Fibroblast of lung (primary cell): ENCODE measurements at places on chromosomes 4 and X. TPM values are rescaled to one million over a fixed set of nuclear protein-coding genes. Genes with fewer than 3 reads are reported as not detected.
A peak's percentile ranks its signal among the peaks of the same experiment; 100 is the strongest.

DNA sequence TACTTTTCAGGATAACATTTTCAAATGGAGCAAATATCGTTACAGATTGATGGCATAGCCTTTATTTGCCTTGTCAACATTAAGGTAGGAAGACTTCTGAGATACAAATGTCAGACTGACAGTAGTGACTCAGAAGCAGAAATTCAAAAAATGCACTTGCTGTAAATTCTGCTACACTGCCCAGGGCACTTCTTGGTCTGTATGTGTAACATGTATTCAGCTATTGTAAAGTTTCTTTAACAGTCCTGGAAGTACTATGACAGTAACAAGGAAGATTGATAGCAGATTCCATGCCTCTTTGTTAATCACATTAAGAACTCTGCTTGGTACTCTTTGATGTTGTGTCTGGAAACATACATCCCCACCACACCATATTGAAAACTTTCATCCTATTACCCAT, 69.6 kb upstream of the PCDH18 start:
- peak; percentile 42 for DNase-seq

DNA sequence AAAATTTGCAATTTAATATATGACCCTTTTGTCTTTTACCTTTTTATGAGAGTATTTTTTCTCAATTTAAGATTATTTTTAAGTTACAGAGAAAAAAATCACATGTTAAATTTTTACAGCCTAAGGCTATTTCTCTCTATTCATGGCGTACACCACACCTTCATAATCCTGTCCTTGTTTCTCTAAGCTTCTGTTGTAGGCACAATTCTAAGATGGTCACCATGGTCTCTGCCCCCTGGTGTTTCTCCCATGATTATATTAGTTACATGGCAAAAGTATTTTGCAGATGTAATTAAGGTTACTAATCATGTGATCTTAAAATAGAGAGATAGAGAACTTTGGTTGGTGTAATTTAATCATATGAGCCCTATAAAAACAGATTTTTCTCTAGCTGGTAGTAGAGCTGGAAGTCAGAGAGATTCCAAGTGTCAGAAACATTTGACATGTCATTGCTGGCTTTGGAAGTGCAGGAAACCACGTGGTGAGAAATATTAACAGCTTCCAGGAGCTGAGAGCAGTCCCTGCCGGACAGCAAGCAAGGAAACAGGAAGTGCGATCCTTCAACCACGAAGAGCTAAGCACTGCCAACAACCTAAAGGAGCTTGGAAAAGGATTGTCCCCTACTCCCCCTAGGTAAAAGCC, 89.8 kb downstream of the EIF4E start:
- peak; percentile 45 for DNase-seq

DNA sequence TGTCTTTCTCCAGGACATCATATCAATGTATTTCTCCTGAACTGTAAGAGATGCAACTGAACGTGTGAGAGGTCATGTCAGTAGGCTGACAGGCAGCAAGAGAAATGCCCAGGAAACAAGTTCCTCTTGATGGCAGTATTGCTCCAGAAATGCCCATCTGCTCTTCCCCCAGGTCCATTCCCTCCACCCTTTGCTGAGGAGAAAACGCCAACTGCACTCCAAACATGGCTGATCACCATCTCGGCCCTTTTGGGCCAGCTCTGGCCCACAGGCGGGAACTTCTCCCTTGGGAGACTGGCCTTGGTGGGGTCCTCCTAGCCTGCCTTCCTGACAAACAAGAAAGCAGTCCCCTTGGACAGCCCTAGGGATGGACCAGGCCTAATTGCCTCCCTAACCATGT, 276.5 kb upstream of the AGTR2 start:
- DNase-seq, result peak; percentile 9

- no peak for DNase-seq
Observed at GRCh38 chrX:32532262-32532661, 679.1 kb downstream of the DMD start.

GRCh38 chrX:155841232-155841631, 39.9 kb upstream of the VAMP7 start:
- DNase-seq, result no peak

DNA sequence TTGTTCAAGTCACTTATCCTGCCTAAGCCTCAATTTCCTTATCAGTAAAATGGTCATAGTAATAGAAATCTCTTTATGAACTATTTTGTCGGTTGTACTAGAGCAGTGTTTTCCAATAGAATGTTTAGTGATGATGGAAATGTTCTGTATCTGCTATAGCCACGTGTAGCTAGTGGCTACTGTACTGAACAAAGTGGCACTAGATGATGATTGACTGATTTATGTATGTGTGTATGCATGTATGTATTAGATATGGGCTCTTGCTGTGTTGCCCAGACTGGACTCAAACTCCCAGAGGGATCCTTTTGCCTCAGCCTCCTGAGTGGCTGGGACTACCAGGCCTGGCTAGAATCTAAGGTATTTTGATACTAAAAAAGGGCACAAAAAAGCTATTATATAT, 24.7 kb upstream of the SLC9B1 start:
- no peak for DNase-seq

GRCh38 chr4:128227991-128228571, 59.5 kb downstream of the PGRMC2 start:
- peak; percentile 42 for DNase-seq

DNA sequence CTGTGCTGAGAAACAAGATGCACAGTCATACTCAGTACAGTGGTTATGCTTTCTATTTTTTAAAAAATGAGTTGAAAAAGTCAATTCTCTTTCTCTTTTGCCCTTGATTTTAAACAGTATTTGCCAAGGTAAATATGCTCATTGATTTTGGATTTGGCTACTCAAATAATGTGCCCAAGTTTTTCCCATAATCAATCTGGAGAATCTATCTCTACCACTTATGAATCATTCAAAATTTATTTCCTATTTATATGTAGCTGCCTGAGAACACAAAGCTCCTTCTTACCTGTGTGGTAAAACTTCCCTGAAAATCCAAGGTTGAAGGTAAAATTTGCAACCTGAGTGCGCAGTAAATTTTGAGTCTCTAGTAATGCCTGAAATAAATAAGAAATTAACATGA, 136.5 kb downstream of the NDST4 start:
- DNase-seq, result no peak

DNA sequence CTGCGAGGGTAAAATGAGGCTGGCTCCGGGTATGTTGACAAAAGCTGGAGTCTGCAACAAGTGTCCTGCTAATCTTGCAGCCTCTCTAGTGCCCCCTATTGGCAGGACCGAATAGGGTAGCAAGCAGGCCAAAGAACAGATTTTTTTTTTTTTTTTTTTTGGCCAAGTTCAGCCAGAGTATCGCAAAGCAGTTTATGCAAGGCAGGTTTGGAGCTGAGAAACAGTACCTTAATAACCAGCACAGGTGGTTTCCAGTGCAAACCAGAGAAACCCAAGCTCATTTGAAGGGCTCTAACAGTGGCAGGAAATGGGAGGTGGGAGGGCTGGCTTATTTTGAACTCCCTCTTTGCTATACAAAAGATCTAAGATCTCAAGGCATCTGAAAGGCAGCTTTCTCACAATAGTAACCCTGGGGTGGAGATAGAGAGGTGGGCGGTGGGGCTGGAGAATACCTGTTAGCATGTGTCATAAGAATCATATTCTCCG, 38.2 kb upstream of the OCIAD2 start:
- no peak for DNase-seq

DNA sequence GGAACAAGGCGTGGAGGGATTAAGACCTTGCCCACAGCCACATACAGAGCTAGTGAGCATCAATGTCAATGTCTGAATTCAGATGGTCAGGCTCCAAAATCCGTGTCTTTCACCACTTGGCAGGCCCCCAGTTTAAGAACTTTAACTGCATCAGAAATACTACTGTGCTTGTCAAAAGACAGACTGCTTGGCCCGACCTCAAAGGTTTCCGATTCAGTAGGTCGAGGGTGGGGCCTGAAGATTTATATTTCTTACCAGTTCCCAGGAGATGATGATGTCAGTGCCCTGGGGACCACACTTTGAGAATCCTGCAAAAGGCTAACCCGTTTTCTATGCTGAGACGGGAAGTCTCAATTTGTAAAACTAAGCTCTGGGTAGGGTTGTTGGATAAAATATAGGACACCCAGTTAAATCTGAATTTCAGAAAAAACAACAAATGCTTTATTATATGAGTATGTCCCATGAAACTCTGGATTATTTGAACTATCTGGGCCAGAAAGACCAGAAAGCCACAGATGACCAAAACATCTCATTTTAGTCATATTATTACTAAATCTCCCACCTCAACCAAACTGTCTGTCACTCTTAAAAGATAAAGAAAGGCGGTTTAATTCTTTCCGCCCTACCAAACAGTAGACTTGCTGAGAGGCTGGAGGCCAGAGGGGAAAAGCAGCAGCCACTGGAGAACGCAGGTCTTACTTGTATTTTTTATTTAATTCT, 42.7 kb downstream of the GATB start:
- peak; percentile 15 for DNase-seq

- DNase-seq, result peak; percentile 84
Observed at GRCh38 chr4:16843831-16844508, 54.5 kb downstream of the LDB2 start.

DNA sequence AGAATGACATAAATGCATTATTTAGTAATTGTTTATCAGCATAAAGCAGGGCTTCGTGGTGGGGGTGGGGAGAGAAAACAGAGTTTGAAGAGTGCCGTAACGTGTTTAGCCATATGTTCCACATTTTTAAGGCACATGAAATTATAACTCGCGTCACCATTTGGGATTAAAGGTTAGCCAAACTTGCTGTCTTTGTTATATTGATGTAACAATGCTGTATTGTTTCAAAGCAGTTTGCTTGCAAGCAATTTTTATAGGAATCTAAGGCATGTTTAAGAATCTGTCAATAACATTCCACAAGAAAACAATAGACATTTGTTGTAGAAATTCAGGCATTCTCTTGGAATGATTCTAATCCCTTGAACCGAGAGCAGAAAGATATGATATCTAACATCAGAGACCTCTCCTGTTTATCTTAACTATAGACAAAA, 78.3 kb downstream of the CLDN22 start:
- DNase-seq, result peak; percentile 34

- DNase-seq, result peak; percentile 70
Observed at GRCh38 chr4:57110640-57111511, 691 bp upstream of the IGFBP7 start.

DNA sequence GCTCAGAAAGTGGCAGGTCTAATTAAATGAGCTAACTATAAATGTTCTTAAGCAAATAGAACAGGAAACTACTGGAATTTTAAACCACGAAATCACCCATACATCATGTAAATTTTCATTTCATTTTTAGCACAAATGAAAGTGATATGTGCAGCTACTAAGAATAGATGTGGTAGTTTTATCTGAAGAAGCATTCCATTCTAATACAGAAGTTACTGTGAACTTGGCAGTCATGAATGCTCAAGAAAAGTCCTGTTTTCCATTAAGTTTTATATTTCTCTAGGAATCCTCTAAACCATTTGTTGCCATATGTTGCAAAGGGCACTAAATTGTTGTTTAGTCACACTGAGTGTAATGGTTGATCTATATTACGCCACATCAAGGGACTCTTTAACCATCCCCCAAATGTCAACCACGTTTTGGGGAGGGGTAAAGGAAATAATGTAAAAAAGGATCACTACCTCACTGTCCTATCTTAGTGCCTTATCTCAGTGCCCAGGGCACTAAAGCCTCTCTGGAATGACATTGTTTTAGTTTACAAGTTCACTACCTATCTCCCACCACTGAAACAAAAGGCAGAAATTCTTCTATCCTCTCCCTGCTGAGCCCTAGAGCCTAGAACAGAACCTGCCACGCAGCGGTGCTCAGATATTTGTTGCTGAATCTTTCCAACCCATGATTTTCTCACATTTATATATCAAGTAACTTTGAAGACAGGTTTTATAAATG, 118.0 kb downstream of the SHISA3 start:
- peak; percentile 52 for DNase-seq

DNA sequence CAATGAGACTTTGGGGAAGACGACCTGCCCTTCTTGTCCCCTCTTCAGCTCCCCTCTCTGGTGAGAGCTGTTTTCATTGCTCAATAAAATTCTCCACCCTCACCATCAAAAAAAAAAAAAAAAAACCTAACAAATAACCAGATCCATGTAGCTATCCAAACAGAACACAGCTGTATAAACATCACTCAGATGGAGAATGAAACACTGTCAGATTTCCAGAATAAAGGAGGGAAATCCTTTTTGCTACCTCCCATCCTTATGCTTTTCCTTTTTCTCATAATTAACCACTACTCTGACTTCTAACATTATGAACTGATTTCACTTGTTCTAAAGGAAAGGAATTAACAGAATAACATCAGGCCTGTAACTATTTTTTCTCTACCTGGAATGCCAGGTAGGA, 155.6 kb downstream of the PPP4R3C start:
- DNase-seq, result no peak

- DNase-seq, result peak; percentile 25
Observed at GRCh38 chrX:39869846-39870601, 227.7 kb downstream of the BCOR start.

- DNase-seq, result no peak
Observed at GRCh38 chr4:171221181-171221580, 592.0 kb upstream of the GALNTL6 start.

- DNase-seq, result peak; percentile 89
Observed at GRCh38 chr4:76570141-76570973, 135.3 kb downstream of the SHROOM3 start.

- DNase-seq, result no peak
Observed at GRCh38 chr4:65014078-65014477, 604.8 kb upstream of the TECRL start.

- DNase-seq, result no peak
Observed at GRCh38 chr4:174357321-174357720, 73.6 kb downstream of the CEP44 start.

DNA sequence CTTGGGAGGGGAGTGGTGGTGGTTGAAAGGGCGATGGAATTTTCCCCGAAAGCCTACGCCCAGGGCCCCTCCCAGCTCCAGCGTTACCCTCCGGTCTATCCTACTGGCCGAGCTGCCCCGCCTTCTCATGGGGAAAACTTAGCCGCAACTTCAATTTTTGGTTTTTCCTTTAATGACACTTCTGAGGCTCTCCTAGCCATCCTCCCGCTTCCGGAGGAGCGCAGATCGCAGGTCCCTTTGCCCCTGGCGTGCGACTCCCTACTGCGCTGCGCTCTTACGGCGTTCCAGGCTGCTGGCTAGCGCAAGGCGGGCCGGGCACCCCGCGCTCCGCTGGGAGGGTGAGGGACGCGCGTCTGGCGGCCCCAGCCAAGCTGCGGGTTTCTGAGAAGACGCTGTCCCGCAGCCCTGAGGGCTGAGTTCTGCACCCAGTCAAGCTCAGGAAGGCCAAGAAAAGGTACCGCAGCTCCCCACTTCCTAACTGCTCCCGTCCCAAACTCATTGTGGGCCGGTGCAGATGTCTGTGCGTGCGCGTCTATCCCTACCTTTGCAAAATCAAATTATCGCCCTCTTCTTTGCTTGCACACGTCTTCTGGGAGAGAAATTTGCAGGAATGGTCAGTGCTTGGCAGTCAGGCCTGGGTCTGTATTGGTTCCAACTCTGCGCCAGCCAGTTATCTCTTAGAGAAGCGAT, 533 bp downstream of the IL15 start:
- DNase-seq, result peak; percentile 69

Gene PRRG1
- 6.2 and 10.2 TPM in 2 replicates for total RNA-seq

Gene CHRDL1
- 4.5 and 9.0 TPM in 2 replicates for total RNA-seq

Gene RWDD4
- 14.9 and 17.8 TPM in 2 replicates for total RNA-seq

Gene KLB
- not detected in 2 replicates for total RNA-seq

Gene MAGEB3
- not detected in 2 replicates for total RNA-seq

Gene RHOXF1
- total RNA-seq, result not detected in 2 replicates

Gene USP17L19
- not detected in 2 replicates for total RNA-seq

Gene FHL1
- total RNA-seq, result 127 and 180 TPM in 2 replicates

Gene MAMLD1
- 0.77 and 3.6 TPM in 2 replicates for total RNA-seq

Gene POU4F2
- total RNA-seq, result not detected in 2 replicates

Gene SAGE1
- not detected in 2 replicates for total RNA-seq

Gene GYG2
- 5.4 and 10.6 TPM in 2 replicates for total RNA-seq

Gene OPRPN
- not detected in 2 replicates for total RNA-seq

Gene UGT2B10
- total RNA-seq, result not detected in 2 replicates

Gene F8
- total RNA-seq, result 5.4 and 7.9 TPM in 2 replicates

Gene TBC1D19
- total RNA-seq, result 40.6 and 132 TPM in 2 replicates
